Epithelial cell of esophagus (primary cell): ENCODE measurements at places on chromosomes 5 and 9.
A peak's percentile ranks its signal among the peaks of the same experiment; 100 is the strongest.

GRCh38 chr5:38921174-38921573 lies 75.4 kb downstream of the OSMR start:
- no peak for DNase-seq

- no peak for DNase-seq
Measured at GRCh38 chr9:127733614-127734013, 1.5 kb downstream of the TOR2A start.

- DNase-seq, result no peak
Measured at GRCh38 chr9:4792054-4792571, 631 bp upstream of the RCL1 start.

- no peak for DNase-seq
Measured at GRCh38 chr9:120436983-120437475, 142.9 kb downstream of the CDK5RAP2 start.

DNA sequence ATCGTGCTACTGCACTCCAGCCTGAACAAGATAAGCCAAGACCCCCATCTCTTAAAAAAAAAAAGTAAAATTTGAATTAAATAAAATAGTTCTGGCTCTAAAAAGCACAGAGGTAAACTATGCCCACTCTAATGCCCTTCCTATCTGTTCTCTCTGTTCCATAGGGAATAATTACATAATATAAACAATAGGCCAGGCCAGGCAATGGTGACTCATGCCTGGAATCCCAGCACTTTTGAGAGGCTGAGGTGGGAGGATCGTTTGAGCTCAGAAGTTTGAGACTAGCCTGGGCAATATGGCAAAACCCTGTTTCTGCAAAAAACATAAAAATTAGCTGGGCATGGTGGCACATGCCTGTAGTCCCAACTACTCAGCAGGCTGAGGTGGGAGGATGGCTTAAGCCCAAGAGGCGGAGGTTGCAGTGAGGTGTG lies 47.4 kb downstream of the MYO10 start:
- DNase-seq, result peak; percentile 80
